ENCODE measurements at places on chromosomes 2 and 18.

DNA sequence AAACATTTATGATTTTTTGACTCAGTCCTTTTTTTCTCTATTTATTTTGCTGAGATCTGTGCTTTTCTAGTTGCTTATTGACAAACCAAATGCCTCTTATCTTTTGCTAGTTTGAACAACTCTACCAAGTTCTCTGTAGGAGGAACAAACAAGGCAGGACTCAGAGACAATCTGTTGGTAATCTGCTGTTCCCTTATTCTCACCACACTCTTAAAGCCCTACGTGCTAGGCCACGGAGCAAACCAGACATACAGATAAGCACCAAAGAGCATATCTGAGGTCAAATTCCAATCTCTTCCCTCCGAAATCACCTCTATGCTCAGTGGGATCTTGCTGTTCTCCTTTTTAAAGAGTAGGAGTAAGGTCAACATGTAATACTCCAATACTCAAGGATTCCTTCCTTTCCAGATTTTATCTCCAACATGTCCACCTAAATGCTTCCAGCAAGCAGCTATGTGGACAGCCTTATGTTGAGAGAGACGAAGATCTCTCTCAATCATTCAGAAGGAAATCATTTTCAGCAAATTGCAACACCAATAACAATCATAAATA is 18.4 kb downstream of the FN1 start:
- DNase-seq = no peak

DNA sequence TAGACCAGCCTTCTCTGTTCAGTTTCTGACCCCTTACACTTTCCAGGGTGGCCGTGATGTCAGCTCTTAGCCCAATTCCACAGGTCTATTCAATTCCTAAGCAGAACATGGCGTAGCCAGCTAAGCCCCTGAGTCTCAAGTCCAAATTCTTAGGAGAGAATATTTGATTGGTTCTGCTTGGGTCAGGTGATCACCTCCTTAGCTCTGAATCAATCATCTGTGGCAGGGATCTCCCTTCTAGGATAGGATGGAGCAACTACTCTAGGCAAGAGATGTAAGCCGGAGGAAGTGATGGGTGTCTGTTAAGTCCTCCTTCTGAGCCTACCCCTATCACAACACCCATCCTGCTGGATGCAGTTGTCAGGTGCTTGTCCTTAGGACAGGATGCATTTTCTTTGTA is 11.1 kb downstream of the UCN start:
- no peak for DNase-seq

GRCh38 chr2:166375736-166376487 is at the start of gene SCN9A:
SCN9A (minus strand) TSS chr2:166375944; CDS start chr2:166311756, 64,188 bp downstream.
- DNase-seq = peak; percentile 19

DNA sequence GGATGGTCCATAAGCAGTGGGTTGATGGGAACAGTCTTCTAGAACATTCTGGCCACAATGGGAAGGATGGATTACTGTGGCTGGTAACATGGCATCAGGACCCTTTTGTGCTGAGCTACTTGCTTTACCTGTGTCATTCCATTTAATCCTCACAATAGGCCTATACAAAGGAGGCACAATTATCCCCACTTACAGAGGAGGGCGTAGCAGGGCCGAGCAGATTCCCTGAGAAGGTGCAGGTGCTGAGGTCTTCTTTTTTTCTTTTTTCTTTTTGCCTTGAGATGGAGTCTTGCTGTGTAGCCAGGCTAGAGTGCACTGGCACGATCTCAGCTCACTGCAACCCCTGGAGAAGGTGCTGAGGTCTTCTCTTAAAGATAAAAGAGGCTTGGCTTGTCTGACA is 6.7 kb upstream of the LRRC30 start:
- DNase-seq = no peak

- DNase-seq = no peak
Measured at GRCh38 chr2:210389856-210390255, 74.9 kb upstream of the MYL1 start.

DNA sequence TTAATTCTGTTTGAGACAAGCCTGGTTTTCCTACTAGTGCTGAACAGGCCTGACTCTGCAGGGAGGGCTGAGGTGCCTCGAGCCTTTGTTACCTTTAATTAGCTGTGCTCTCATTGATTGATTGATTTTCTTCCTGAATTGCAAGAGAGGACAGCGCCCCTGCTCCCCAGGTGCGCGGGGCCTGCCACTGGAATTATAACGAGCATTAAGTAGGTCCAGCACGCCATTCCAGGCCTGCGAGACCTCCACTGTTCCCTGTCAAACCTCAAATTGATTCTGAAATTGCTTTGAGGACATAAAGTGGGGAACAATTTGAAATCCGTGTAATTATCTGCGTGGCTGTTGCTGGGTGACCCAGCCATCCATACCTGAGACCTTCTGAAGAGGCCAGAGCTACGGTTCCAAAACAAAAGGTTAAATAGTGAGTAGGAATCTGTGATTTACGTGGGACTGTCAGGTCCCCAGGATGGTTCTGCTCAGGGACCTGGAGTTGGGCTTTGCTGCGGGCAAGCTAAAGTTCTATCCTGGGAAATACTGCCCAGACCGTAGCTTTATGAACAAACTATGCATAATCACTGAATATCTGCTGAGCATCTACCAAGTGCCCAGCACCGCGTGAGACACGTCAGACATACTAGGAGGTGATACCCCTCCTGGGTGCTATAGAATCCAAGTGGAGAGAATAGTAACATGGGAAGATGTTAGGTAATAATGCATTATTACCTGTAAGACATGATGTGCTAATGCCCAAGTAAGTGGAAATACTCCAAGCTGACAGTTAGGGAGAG is 104.1 kb downstream of the ZBTB7C start:
- DNase-seq = no peak

DNA sequence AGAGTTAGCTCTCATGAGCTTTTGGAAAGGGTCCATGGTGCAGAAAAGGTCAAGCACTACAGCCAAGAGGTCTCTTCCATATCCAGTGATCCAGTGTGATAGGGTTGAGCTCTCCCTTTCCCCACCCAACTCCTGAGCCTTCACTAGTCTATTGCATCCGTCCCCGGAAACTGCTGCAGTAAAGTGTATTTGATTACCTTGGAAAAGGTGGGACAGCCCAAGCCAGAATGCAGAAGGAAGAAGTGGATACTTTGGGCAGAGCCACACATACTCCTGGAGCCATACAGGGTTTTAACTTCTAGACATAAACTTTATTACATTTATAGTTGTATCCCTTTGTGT is 3.6 kb downstream of the PNKD start:
- DNase-seq = no peak

DNA sequence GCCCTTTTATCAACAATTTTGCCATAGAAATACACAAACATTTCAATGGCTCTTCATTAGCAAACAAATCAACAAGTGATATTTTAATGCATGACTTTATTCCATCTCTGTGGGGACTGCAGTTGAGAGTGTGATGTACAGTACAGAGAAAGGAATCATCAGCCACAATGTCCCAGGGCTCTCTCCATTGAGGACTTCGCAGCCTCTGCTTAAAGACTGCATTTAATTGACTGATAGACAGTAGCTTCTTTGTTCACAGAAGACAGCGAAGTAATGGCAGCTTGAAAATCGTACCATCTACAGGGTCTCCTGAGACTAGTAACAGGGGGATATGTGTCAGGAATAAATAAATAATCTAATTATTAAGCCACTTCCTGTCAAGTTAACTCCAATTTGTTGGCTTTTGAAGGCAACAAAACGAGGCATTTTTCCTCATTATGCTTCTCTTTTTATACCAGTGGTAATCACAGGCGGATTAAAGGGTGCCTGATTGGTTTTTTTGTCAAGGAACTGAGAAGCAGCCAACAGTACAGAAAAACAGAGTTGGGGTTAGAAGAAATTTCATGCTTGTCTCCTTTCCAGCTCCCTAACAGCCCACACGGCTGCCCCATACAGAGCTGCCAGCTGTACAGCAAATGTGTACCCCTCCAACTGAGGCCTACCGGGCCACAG is 164.3 kb downstream of the ZNF521 start:
- DNase-seq = no peak

DNA sequence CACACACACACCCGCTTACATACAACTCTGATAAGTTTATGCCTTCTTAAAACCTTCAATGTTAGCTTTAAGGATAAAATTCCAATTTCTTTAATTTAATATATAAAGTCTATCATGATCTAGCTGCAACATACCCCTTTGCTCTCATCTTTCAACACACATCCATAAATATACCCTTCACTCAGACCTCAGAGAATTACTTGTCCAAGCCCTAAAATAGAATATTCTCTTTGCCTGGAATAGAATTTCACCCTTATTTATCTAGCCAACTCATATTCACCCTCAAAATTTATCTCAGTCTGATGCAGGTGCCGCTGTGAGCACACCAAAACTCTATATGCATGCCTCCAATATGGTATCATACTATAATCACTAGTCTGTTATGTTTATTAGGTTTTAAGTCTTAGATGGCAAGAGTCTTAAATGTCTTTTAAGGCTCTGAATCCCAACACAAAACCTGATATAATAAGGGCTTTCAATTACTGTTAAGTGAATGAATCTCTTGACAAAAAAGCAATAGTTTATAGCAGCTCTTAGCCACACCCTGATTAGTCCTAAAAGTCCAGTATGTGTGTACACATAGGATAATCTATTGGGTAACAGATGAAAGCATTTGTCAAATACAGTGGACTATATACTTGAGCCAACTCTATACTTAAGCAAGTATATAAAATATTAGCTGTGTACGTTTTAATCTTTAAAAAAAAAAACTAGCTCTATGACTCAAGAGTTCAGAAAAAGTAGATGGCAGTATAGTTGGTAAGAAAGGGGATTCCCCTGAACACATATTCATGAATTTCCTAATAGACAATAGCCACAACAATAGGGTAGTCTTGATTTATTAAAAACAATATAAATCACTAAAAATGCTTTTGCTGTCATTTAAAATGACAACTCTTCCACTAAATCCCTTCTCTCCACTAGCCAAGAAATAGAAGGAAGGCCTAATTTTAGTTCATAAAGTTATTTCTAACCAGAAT is 144.5 kb downstream of the EXOC6B start:
- no peak for DNase-seq

GRCh38 chr2:30978854-30979253 is 159.4 kb downstream of the GALNT14 start:
- no peak for DNase-seq

DNA sequence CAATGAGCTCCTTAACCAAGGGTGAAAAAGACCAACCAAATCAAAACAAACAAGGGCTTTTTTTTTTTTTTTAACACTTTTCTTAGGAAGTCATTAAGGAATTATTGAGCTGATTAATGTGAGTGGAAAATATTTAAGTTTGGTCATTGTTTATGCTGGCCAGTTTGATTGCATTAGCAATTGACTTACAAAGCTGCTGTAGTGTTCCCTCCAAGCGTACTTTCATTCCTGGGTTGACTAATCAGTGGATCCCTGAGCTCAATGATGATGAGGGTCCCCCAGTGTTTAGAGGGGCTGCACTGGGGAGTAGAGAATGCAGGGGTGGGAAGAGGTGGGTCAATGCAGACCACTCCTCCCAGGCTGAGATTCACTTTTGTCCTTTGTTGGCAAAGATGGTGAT is 119.3 kb downstream of the PRKCE start:
- DNase-seq = no peak

DNA sequence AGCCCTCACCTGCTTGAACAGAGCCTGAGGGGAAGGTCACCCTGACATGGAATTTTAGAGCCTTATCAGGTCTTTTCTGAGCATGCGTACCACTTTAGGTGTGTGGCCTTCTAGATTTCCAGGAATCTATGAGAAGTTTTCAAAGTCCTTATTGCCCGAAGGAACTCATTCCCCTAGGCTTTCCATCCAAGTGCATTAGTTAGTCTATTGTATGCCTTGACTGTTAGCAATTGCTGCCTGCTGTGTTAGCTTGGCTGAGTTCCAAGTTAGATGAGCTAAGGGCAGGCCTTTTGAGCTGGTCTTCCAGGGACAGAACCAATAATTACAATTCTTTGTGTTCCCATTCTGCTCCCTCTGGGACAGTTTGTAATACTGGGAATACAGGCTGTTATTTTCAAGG is 30.8 kb upstream of the PUM2 start:
- no peak for DNase-seq

GRCh38 chr2:64246962-64247361 is 102.7 kb upstream of the PELI1 start:
- no peak for DNase-seq

DNA sequence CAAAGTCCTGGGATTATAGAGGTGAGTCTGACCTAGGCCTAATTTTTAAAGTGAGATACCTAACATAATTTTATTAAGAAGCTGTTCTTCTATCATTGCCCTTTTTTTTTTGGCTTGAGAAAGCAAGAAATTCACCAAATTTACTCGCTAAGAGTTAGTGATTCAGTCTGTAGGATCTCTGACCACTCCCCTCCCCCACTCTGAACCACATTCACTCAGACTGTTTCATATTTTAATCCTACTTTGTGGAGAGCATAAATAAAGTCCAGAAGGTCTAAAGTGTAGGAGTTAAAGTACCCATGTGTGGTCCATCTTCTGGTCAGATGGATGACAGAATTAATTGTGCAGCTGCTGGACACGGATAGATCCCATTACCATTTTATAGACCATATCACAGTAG is 115.8 kb upstream of the MGAT5 start:
- DNase-seq = no peak

- no peak for DNase-seq
Measured at GRCh38 chr2:191916826-191917225, 69.9 kb upstream of the CAVIN2 start.

DNA sequence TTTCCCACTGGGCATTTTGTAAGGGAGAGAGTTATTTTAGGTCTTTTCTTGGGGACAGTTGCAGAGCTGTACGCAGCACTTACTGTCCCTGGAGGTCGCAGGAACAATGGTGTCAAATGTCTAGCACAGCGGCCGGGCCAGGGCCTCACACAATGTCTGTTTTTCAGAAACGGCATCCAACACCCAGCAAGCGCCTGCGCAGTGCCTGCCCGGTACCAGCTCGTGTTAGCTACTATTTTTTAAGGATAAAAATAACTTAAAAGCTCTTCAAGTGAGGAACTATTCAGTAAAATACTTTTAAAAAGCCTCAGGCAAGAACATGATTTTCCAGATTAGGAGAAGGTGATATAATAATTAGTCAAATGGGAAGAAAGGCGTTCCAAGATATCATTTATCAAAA is 90.0 kb downstream of the MBP start:
- peak; percentile 55 for DNase-seq

GRCh38 chr2:39069136-39069515 is 51.7 kb downstream of the SOS1 start:
- DNase-seq = no peak

GRCh38 chr18:46370898-46371297 is 266.7 kb downstream of the HAUS1 start:
- DNase-seq = no peak

DNA sequence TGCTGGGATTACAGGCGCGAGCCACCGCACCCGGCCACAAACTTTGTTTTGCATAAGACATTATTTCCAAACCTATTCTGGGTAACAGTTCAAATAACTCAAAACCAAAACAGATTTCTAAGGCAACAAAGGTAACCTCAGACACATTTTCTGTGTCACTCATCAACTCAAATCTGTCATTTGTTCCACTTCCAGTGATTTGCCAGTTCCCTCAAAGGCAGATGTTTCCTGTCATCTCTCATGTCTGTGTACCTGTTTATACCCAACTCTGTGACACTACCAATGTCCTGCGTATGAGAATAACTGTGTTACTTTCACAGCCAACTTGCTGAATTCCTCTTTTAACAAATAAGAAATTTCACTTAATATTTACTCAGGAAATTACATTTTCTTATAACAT is 54.4 kb downstream of the SCN3A start:
- DNase-seq = no peak

Data from hypothalamus (tissue), 51 donors.